ENCODE measurements at places on chromosomes 16 and 17.

GRCh38 chr17:76982408-76983074, 114.3 kb downstream of the MGAT5B start:
- DNase-seq = no peak

DNA sequence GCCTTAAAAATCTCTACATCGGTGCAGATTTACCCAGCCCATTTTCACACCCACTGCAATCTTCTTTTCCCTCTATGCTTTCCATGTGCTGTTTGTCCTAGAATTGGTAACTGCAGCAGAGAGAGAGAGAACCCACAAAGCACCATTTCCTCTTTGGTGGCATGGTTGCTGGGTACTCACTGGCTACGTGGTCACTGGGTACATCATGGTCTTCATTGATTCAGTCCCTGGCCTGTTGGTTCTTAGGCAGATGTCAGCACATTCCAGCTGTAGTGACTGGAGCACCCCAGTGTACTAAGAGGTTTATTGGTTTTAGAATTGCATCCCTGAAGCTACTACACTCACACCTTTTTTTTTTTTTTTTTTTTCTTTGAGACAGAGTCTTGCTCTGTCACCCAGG, 156.1 kb upstream of the CACNG5 start:
- DNase-seq = no peak

GRCh38 chr17:37043201-37043600, 94.4 kb downstream of the AATF start:
- no peak for DNase-seq

- DNase-seq = no peak
These were observed 138.3 kb upstream of the CDH13 start for GRCh38 chr16:82488460-82488859.

Data from lung (tissue), 17 donors.